Right hindlimb (tissue), 1 donor: ENCODE measurements at places on chromosomes 6 and 20.

GRCh38 chr6:123430970-123431369 lies 205.8 kb downstream of the TRDN start:
- no peak for DNase-seq

GRCh38 chr6:107398001-107398400 lies 61.4 kb downstream of the PDSS2 start:
- no peak for DNase-seq

DNA sequence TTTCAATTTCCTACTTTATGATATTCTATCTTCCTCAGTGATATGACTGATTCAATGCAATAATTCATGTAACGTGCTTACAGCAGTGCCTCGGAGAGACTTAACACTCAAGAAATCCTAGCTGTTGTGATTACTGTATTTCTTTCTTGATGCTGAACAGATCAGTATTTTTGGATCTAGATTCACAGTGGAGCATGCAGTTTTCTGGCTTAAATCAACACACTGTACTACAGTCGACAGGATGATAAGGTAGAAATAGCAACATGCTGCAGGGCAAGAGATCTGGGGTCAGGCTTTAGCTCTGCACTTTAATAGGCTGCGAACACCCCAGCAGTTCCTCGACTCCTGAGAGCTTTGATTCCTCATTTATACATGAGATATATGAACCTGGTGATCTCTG lies 161.0 kb downstream of the AIG1 start:
- no peak for DNase-seq

GRCh38 chr6:148240461-148240840 lies 102.2 kb upstream of the SASH1 start:
- peak; percentile 73 for DNase-seq

DNA sequence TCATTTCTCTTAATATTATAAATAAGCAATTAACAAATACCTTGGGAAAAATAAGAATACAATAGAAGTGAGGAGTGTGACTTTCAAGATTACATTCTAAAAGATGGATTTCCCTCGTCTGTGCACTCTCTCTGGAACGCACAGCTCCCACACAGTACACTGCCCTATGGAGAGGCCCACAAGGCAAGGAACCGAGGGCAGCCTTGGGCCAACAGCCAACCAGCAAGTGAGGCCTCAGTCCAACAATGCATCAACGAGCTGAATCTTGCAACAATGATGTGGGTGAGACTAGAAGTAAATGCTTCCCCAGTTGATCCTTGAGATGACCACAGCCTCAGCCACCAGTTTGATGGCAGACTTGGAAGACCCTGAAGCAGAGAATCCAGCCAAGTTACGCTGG lies 34.5 kb upstream of the AVP start:
- no peak for DNase-seq

DNA sequence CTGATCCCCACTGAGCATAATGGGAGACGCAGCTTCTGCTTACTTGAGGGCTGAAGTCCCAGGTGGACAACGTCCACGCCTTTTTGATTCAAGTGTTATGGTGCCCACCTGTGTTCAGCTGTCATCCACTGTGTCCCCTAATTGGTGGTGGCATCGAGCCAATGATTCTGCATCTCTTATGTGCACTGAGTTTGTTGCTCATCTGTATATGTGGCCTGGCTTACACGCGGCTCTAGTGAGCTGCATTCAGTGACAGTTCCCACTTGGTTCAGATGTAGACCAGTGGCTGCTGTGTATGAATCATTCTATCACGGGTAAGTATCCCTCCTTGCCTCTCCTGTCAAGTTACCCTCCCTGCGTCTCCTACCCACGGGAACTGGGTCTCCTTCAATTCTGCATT lies 131.2 kb upstream of the CLDN20 start:
- DNase-seq: no peak

- no peak for DNase-seq
These were observed 9.7 kb downstream of the NOL7 start for GRCh38 chr6:13624871-13625288.

DNA sequence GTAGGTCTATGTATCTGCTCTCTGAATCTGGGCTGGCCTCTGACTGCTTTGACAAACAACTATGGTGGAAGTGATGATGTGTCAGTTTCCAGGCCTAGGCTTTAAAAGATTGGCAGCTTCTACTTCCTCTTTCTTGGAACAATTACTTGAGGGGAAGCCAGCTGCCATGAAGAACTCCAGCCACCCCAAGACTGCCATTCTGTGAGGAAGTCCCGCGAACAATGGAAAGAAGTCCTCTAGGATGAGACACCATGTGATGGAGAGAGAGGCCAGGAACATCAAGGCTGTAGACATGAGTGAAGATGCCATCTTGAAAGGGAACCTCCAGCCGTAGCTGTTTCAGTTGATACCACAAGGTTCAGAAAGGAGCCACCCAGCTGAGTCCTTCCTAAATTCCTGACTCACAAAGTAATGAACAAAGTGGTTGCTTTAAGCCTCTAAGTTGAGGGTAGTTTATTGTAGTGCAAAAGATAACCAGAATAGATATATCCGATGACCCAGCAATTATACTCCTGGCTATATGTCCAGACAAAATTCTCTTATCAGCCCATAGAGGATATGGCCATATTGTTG lies 15.3 kb upstream of the TCF15 start:
- DNase-seq: no peak

GRCh38 chr6:44064089-44064947 lies 62.9 kb downstream of the MRPL14 start:
- DNase-seq: no peak

DNA sequence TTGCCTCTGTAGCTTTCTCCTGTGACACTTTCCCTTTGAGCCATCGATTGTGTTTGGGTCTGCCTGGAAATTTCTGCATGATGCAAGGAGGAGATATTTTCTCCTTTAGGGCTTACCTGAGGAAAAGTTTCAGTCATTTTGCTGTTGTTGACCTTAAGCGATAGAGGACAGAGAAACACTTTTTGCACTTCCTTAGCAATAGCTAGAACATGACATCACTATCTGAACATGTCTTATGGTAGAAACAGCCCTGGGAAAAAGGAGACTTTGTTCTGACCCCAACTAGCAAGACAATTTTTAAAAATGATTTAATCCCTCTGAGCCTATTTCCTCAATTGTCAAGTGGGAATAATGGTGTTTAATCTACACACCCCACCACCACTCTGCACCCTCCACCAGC lies 9.7 kb upstream of the FILIP1 start:
- DNase-seq: no peak

DNA sequence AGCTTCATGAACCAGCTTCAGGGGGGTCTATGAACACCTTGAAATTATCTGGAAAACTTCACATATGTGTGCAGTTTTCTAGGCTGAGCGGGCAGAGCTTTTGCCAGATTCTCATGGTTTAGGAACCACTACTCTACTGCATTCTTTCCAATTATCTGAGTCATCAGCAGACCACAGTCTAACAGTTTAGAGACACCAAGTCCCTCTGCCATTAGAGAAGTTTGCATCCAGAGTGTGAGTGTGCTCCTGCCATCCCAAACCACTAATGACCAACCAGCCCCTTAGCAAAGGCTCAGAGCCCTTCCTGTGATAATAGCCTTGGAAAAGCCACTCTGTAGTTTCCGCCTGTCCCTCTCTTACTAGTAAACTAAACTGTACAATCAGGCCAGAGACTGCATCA lies 96.8 kb downstream of the PHACTR1 start:
- DNase-seq: peak; percentile 28

DNA sequence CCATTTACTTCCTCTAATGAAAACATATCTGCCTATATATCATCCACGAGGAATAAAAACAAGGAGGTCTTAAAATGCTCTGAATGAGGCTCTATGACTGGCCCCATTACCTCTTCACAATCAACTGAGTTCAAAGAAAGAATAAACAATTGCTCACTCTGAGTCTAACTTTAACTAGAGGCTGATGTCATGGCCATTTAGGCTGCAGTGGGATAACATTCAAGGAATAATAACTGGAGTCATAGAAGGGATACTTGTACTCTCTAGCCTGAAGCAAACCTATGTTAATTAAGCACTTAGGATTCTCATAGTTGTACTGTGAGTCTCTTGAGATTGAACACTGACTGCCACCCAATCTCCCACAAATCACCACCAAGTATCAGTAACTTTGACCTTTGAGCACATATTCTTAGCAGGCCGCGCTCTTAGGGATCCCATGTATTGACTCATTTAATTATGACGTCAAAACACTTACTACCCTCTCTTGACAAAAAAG lies 70.2 kb downstream of the PERP start:
- no peak for DNase-seq

DNA sequence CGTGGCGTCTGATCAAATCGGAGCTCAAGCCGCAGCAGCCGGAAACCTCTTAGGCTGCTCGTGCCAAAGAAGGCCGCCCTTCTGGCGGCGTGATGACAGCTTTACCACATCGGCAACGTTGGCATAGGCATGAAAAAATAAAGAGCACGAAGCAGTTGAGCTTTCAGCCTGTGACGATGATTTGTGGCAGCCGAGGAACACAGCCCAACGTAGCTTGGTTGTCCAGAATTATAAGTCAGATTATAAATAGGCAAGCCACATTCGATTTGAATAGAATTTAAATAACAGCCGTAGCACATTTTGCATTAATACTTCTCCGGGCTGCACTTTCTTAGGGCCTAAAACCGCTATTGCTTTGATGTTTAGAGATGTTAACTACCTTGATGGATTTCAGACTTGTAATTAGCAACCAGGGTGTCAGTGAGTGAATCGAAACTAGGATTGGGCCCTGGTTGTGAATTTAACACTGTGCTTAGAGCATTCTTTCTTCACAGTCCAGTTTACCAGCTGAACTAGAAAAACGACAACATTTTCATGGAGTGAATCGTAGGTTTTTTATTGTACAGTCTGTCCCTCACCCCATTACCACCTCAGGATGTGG lies 864 bp upstream of the BCLAF1 start:
- peak; percentile 91 for DNase-seq

- no peak for DNase-seq
These were observed 258.4 kb downstream of the ARID1B start for GRCh38 chr6:157035546-157035945.

DNA sequence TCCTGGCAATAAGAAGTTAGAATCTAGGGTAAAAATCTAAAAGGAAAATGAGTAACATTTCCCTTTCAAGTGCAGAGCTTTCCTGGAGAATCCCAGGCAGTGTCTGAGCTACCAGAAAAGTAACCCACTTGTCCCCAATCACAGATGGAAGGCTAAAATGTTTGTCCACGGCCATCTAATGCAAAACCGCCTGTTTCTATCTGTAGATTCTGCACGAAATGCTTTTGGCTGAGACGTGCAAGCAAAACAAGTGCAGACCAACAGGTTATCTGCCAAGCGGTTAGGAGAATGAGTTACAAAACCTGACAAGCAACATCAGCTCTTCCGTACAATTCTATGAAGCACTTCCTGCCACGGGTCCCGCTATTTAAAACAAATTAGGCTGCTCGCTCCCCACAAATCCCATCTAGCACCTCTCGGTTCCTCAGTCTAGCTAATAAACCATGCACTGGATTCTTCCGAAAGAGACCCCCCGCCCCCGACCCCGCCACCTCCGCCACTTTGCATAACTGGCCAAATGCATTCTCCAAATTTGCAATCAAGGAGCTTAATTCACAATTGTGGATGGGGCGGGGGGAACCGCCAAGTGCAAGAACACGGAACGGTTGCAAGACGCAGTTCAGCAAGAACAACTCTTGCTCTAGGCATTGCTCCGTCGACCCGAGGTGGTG lies 1.4 kb downstream of the ELOVL5 start:
- DNase-seq: no peak

DNA sequence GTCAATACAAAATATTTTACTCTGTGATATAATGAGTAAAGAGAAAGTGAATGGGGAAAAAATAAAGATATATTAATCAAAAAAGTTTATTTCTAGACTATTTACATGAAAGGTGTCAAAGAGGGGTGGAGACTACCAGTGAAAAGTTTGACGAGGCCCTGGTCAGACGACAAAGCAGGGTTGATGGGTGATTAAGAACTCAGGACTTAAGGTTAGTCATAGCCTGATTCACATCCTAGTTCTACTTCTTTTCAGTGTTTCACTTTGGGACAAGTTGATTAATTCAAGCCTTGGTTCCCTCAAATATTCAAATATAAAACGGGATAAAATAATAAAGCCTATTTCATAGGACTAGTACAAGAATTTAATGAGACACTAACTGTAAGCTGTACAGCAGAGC lies 178.2 kb upstream of the HS3ST5 start:
- DNase-seq: no peak

DNA sequence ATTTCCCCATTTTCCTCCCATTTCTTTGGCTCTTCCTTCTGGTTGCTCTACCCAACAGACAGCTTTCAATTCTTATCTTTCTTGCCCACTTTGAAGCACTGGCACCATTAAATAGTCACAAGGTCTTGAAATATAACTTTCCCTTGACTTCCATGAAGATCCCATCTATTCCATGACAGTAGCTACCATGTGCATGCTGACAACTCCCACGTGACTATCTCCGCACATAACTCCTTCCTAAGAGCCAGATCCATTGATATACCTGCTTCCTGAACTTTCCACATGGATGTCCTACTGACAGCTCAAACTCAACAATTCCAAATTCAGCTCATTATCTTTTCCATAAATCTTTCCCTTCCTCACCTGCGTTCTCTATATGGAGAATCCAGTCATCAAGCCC lies 101.4 kb downstream of the RIN2 start:
- no peak for DNase-seq

DNA sequence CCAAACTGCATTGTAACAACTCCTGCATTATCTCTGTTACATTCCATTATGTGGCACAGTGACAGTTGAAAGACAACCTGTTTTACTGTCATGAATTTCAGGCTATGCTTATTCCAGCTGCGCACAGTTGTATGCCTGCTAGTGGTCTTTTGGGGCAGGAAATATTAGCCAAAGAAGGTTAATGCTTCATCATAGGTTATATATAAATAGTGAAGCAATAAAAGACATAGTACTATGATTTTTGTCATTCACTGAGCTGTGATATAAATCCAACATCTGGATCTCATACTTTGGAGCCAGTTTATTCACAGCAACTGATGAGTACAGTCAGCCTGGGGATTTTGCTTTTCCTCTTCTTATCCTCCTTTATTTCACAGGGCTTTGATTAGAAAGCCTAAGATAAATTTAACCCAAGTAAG lies 55.6 kb downstream of the FILIP1 start:
- DNase-seq: no peak

GRCh38 chr20:10447028-10447427 lies 11.9 kb downstream of the SLX4IP start:
- DNase-seq: no peak

GRCh38 chr6:139436200-139436956 lies 61.9 kb upstream of the CITED2 start:
- DNase-seq: no peak

DNA sequence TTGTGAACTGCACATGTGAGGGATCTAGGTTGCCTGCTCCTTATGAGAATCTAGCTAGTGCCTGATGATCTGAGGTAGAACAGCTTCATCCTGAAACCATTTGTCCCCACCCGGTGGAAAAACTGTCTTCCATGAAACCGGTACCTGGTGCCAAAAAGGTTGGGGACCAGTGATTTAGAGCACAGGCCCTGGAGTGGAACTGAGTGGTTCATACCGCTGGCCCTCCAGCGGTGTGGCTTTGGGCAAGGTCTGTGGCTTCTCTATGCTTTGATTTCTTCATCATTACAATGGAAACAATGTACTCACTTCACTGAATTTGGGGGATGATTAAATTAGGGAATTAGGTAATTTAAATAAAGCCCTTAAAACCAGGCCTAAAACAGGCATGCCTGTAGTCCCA lies 36.3 kb downstream of the CD164 start:
- no peak for DNase-seq

GRCh38 chr6:150140236-150140969 lies 2.4 kb upstream of the PPP1R14C start:
- DNase-seq: no peak
